ENCODE measurements at places on chromosomes 7 and 10.

- DNase-seq: no peak
Observed at GRCh38 chr10:71230656-71231025, 18.3 kb downstream of the UNC5B start.

DNA sequence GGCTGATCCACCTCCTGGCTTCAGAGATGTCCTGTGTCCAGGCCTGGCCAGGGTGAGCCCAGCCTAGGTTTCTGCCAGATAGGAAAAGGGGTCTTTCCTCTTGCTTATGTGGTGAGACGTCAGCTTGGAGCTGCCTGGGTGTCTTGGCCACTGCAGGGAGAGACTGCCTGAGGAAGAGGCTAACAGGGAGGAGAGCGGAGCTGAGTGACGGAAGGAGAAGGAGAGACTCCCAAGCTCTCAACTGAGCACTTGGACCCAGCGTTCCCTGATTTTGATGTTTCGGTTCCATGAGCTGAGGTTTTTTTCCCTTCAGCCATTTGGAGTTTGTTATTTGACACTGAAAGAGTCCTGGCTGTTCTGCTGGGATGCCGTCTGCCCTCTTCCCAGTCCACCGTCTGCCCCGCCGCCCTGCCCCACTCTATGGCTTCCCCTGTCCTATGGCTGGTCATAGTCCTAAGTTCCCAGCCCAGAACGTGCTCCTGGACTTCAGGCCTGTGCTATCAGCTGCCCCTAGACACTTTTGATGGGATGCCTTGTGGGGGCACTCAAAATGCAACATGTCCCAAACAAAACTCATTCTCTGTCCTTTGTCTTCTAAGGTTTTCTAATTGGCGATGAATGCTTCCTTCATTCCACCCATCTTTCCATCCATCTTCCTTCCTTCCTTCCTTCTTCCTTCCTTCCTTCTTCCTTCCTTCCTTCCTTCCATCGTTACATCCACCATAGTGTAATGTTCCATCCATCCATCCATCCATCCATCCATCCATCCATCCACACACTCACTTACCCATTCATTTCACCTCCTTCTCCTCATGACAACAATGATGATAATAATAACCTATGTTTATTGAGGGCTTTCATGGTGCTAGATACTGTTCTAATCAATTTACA, 20.3 kb upstream of the PCBD1 start:
- no peak for DNase-seq

DNA sequence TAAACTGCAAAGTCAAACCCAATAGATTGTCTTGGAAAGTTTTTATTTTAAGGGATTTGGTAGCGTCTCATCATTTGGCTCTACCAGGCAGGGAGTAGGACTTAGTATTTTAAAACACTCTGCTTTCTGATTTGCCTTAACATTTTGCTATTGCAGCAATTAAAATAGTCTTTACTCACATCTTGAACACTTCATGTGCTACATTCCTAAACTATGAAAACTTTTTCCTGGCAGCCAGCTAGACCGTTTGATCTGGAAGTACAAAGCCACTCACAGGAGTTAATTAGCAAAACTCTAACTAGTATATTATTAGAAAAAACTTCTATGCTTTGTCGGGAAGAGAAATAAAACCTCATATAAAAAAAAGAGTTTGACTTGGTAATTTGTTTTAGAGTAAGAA, 111.4 kb downstream of the TFPI2 start:
- no peak for DNase-seq

DNA sequence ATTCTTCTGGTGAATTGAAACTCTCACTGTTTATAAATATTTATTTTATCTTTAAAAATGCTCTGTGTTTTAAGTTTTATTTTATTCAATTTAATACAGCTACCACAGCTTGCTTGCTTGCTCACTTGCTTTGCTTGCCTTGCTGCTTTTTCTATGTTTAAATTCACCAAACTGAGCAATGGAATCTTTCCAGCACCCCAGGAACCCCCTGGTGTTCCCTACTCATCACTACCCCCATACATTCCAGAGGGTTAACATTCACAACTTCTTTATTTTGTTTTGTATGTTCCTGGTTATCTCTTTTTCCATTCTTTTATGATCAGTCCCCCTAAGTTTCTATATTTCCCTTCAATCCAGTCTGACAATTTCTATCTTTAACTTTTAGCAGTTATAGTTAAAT, 166.5 kb upstream of the COL1A2 start:
- DNase-seq: no peak

Data from activated CD4-positive, alpha-beta T cell treated with anti-CD3 and anti-CD28 coated beads, Interleukin-2, amount 50 U/mL, for 24 hours (primary cell).